Esophagus squamous epithelium (tissue), 5 donors: ENCODE measurements at places on chromosomes 5 and 9.

- H3K4me1 ChIP-seq, result peaks cover 3% of the 10 kb centered on the region
- H3K36me3 ChIP-seq, result no peaks in the 10 kb centered on the region
- H3K27ac ChIP-seq, result peak overlapping the region; percentile 89
These were observed 28.0 kb upstream of the TXN start for GRCh38 chr9:110284211-110284844.

GRCh38 chr9:91536211-91536691, 112.6 kb upstream of the NFIL3 start:
- H3K27me3 ChIP-seq, result no peaks in the 10 kb centered on the region

- H3K27ac ChIP-seq, result no peak overlapping the region
- no peaks in the 10 kb centered on the region for H3K36me3 ChIP-seq
- DNase-seq, result no peak
These were observed 66.7 kb upstream of the XPA start for GRCh38 chr9:97763874-97764273.

- H3K27ac ChIP-seq, result no peak overlapping the region
- no peak overlapping the region for H3K4me3 ChIP-seq
- no peaks in the 10 kb centered on the region for H3K36me3 ChIP-seq
- no peaks in the 10 kb centered on the region for H3K27me3 ChIP-seq
- H3K4me1 ChIP-seq, result no peaks in the 10 kb centered on the region
These were observed 116.4 kb downstream of the MYO10 start for GRCh38 chr5:16819522-16820167.

DNA sequence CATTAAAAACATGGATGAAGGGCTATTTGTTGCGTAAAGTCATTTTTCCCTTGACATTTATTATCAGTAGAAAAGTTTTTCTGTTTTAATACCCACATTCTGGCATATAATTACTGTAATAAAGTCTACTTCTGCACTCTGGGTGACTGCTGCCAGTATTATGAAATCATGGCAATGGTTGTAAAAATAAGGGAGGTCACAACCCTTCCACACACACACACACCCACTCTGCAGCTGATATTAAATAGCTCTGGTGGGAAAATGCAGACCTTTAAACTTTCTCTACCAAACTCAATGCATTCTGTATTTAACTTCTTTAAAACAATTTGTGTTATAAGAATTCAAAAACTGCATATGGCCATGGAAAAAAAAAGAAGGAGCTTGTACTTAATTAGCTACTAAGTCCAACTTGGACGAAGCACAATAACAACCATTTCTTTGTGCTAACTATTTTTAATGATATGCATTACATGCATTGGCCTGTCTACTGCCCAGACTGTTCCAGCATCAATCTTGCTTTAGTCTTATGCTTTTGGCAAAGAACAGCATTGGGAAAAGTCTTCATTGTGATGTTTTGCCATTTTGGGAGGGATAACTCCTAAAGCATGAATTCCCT, 137.6 kb upstream of the MAP3K1 start:
- peaks cover 66% of the 10 kb centered on the region for H3K4me1 ChIP-seq
- peak overlapping the region; percentile 44 for H3K27ac ChIP-seq
- no peak overlapping the region for H3K4me3 ChIP-seq
- DNase-seq, result no peak

- no peak overlapping the region for H3K27ac ChIP-seq
- no peaks in the 10 kb centered on the region for H3K36me3 ChIP-seq
- no peaks in the 10 kb centered on the region for H3K27me3 ChIP-seq
- DNase-seq, result no peak
- H3K4me3 ChIP-seq, result no peak overlapping the region
- no peaks in the 10 kb centered on the region for H3K4me1 ChIP-seq
These were observed 15.0 kb downstream of the HMMR start for GRCh38 chr5:163475411-163475810.

DNA sequence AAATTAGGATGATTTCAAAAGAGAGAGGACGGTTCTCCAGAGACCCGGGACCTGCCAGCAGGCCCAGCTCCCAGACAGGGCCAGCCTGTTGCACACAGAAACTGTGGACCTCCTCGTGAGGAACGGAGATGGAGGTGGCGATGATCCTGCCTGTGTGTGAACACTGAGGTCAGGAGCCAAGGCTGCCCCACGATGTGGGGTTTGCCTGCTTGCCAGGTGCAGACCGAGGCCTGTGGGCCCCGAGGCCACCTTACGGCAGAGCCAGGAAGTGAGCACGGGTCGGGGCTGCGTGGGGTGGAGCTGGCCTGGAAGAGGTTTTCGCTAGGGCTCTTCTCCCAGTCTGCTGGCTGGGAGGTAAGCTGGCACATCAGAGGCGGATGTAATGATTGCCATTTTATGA, 4.3 kb downstream of the FAM163B start:
- no peak overlapping the region for H3K27ac ChIP-seq
- H3K4me1 ChIP-seq, result peaks cover 4% of the 10 kb centered on the region
- no peak for DNase-seq
- no peak overlapping the region for H3K4me3 ChIP-seq
- no peaks in the 10 kb centered on the region for H3K27me3 ChIP-seq

GRCh38 chr9:88990729-88991065, 571 bp upstream of the S1PR3 start:
- H3K4me3 ChIP-seq, result peak overlapping the region; percentile 65
- H3K4me1 ChIP-seq, result peaks cover 8% of the 10 kb centered on the region
- H3K27me3 ChIP-seq, result peaks cover 32% of the 10 kb centered on the region
- DNase-seq, result no peak
- H3K27ac ChIP-seq, result peak overlapping the region; percentile 76
- no peaks in the 10 kb centered on the region for H3K36me3 ChIP-seq

- H3K27ac ChIP-seq, result peak overlapping the region; percentile 92
- H3K36me3 ChIP-seq, result no peaks in the 10 kb centered on the region
- H3K27me3 ChIP-seq, result no peaks in the 10 kb centered on the region
These were observed 17.8 kb upstream of the DPM2 start for GRCh38 chr9:127955294-127956015.

- DNase-seq, result no peak
- H3K4me1 ChIP-seq, result peaks cover 17% of the 10 kb centered on the region
- no peaks in the 10 kb centered on the region for H3K27me3 ChIP-seq
- H3K4me3 ChIP-seq, result no peak overlapping the region
- H3K36me3 ChIP-seq, result no peaks in the 10 kb centered on the region
These were observed 14.9 kb downstream of the LHFPL2 start for GRCh38 chr5:78633700-78634099.

DNA sequence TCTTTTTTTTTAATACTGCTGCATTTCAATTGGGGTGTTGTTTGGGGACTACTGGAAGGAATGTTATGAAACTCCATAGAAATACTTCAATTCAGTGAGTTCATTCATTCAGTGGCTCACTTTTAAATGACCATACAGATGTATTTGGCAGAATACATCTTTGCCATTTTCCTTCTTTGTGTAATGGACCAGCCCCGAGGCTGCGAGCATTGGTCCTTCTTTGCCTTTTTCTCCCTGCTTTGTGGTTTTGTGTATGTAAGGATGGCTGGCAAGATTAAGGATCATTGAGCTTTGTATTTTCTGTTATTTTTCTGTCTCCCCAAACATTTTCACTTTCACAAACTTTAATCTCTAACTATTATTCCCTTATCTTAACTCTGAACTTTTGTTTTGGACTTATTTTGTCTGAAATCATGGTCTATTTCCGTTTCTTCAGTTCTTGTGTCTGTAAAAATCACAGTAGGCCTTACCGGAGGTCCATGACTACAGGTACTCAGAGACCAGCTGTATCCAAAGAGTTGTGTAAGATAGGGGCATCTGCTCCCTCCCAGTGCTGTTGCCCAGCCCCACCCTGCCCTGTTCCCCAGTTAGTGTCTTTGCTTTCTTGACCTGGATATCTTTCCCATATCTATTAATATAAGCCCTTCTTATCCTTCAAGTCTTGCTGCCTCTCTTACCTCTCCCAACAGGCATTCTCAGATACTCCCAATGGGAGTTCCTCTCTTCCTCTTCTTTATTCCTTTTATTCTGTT, 154.3 kb upstream of the DMRT1 start:
- H3K27ac ChIP-seq, result peak overlapping the region; percentile 88
- DNase-seq, result no peak
- H3K27me3 ChIP-seq, result no peaks in the 10 kb centered on the region
- H3K4me3 ChIP-seq, result peak overlapping the region; percentile 54
- no peaks in the 10 kb centered on the region for H3K36me3 ChIP-seq

- no peak overlapping the region for H3K4me3 ChIP-seq
- DNase-seq, result no peak
- no peak overlapping the region for H3K27ac ChIP-seq
- no peaks in the 10 kb centered on the region for H3K36me3 ChIP-seq
These were observed 327.1 kb downstream of the MTRR start for GRCh38 chr5:8196061-8196460.

DNA sequence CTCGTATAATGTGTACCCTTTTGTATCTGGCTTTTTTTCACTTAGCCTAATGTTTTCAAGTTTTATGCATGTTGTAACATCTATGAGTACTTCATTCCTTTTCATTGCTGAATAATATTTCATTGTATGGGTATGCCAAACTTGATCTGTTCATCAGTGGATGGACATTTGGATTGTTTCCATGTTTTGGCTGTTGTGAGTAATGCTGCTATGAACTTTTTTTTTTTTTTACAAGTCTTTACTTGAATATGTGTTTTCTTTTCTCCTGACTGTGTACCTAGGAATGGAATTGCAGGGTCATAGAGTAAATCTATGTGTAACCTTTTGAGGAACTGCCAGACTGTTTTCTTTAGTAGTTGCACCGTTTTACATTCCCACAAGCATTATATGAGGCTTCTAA, 52.4 kb downstream of the MTREX start:
- no peak overlapping the region for H3K4me3 ChIP-seq
- no peak overlapping the region for H3K27ac ChIP-seq
- no peaks in the 10 kb centered on the region for H3K4me1 ChIP-seq
- DNase-seq, result no peak

- no peaks in the 10 kb centered on the region for H3K36me3 ChIP-seq
- DNase-seq, result no peak
- no peaks in the 10 kb centered on the region for H3K27me3 ChIP-seq
These were observed 317.3 kb upstream of the PDE4D start for GRCh38 chr5:60210810-60211209.

DNA sequence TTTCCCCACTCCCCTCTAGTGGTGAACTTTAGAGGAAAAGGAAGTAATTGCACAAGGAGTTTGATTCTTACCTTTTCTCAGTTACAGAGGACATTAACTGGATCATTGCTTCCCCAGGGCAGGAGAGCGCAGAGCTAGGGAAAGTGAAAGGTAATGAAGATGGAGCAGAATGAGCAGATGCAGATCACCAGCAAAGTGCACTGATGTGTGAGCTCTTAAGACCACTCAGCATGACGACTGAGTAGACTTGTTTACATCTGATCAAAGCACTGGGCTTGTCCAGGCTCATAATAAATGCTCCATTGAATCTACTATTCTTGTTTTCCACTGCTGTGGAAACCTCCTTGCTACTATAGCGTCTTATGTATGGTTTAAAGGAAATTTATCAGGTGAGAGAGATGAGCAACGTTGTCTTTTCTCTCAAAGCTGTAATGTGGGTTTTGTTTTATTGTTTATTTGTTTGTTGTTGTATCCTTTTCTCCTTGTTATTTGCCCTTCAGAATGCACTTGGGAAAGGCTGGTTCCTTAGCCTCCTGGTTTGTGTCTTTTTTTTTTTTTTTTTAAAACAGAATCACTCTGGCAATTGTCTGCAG, 25.3 kb downstream of the SLC22A5 start:
- DNase-seq, result no peak
- no peaks in the 10 kb centered on the region for H3K36me3 ChIP-seq
- no peak overlapping the region for H3K4me3 ChIP-seq
- peak overlapping the region; percentile 63 for H3K27ac ChIP-seq
- H3K4me1 ChIP-seq, result peaks cover 22% of the 10 kb centered on the region

- no peak overlapping the region for H3K4me3 ChIP-seq
- H3K27ac ChIP-seq, result no peak overlapping the region
- DNase-seq, result no peak
- no peaks in the 10 kb centered on the region for H3K4me1 ChIP-seq
These were observed 45.8 kb downstream of the TMOD1 start for GRCh38 chr9:97547098-97547829.

GRCh38 chr5:145473042-145473642, 362.0 kb downstream of the PRELID2 start:
- no peak overlapping the region for H3K4me3 ChIP-seq
- no peaks in the 10 kb centered on the region for H3K36me3 ChIP-seq
- no peak for DNase-seq
- no peaks in the 10 kb centered on the region for H3K27me3 ChIP-seq
- H3K27ac ChIP-seq, result no peak overlapping the region
- H3K4me1 ChIP-seq, result no peaks in the 10 kb centered on the region

- no peak overlapping the region for H3K27ac ChIP-seq
- no peak overlapping the region for H3K4me3 ChIP-seq
- H3K36me3 ChIP-seq, result no peaks in the 10 kb centered on the region
- no peaks in the 10 kb centered on the region for H3K4me1 ChIP-seq
These were observed 117.7 kb upstream of the ALDH1B1 start for GRCh38 chr9:38274800-38275199.

DNA sequence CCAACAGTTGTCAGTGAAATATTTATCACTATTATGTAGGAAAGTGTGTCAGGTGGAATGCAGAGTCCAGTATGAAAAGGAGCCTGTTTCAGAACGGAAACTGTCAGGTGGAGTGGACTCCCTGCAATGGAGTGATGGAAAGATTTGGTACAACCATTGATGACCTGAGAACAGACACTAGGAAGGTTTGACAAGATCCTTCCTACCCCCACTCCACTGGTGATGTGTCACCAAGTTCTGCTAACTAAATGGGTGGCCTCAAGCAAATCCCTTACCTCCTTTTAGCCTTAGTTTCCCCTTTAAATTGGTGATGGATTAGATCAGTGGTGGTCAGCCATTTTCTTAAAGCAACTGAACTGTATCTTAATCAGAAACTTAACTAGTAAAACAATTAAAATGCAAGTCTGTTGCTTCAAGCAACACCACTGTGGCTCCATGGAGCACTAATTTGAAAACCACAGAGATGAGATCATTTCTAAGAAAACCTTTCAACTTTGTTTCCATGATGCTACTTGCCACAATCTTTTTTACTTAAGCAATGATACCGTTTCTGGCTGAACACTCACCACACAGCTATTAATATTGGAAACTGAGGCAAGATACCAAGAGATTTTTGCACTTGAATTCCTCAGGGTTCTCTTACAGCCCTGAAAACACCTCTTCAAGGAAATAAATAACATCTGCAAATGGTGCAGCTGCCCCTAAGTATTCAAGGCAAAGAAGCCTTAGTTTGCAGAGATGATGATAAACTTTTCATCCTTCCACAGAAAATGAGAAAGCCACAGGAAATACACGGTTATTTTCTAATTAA, 140.6 kb downstream of the ERCC6L2 start:
- DNase-seq, result no peak
- peaks cover under 1% of the 10 kb centered on the region for H3K27me3 ChIP-seq

DNA sequence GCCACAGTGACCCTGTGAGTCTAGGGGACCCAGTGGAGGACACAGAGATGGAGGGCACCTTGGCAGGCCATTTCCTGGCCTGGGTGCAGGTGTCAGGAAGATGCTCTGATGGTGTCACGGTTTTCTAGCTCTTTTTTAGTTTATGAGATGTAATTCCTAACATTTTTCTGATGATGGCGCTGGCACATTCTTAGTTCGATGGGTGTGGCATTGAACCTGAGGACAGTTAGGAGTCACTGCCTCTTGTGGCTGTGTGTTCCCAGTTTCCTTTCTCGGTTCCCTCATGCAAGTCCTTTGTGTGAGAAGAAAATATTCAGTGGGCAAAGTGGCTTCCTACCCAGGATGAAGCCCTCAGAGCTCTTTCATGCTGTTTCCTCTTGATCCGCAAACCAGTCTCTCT, 129.4 kb upstream of the ICE1 start:
- no peaks in the 10 kb centered on the region for H3K4me1 ChIP-seq
- H3K4me3 ChIP-seq, result no peak overlapping the region
- H3K36me3 ChIP-seq, result no peaks in the 10 kb centered on the region
- no peak for DNase-seq
- H3K27me3 ChIP-seq, result no peaks in the 10 kb centered on the region

GRCh38 chr5:141756196-141756595, 74.2 kb upstream of the ARAP3 start:
- no peak overlapping the region for H3K4me3 ChIP-seq
- no peaks in the 10 kb centered on the region for H3K36me3 ChIP-seq
- H3K4me1 ChIP-seq, result no peaks in the 10 kb centered on the region
- peaks cover 91% of the 10 kb centered on the region for H3K27me3 ChIP-seq
- no peak overlapping the region for H3K27ac ChIP-seq
- DNase-seq, result no peak
